ENCODE measurements at places on chromosomes 1 and 21.

DNA sequence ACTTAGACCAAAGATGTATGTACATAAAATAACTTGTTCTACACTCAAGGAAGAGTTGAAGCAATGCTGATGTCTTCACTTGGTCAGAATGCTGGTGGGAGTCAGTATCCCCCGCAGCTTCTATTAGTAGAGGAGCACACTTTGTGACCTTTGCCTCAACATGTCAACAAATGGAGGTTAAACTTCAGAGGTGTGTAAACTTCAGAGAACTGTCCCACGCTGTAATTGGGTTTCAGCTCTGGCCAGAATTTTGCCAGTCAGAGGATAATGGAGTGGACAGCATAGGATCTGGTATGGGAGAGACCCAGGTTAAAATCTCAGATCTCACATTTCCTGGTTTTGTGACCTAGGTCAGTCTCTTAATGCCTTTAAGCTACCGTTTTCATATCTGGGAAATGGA, 107.6 kb upstream of the ZNF644 start:
- DNase-seq, result no peak

DNA sequence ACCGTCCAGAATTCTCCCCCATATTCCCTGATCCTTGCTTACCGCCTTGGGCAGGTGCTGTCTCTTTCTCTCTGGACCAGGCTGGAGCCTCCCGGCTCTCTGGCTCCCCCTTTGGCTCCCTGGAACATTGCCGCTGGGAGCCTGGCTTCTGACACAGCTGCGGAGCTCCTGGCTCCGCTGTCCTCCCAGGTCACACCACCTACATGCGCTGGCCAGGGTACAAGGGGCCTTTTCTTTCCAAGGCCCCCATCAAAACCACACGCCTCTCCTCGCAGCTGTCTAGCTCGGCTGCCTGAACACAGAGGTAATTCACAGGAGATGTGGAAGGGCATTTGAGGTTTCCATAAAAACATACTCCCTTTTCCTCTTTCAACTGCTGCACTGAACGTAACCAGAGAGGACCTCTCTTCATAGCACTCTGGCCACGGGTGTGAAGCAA, 7.5 kb upstream of the ZNF648 start:
- DNase-seq, result peak; percentile 41

DNA sequence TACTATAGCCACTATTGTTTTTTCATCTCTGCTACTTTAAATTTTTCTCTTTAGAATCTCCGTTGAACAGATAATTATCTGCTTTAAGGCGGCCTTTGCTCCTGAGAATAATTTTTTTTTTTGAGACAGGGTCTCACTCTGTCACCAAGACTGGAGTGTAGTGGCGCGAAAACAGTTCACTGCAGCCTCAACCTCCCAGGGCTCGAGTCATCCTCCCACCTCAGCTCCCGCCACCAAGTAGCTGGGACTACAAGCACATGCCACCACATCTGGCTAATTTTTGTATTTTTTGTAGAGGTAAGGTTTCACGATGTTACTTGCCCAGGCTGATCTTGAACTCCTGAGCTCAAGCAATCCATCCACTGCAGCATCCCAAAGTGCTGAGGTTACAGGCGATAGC, 28.6 kb downstream of the TRIT1 start:
- DNase-seq, result no peak

GRCh38 chr1:232610192-232610901, 19.6 kb downstream of the SIPA1L2 start:
- no peak for DNase-seq

DNA sequence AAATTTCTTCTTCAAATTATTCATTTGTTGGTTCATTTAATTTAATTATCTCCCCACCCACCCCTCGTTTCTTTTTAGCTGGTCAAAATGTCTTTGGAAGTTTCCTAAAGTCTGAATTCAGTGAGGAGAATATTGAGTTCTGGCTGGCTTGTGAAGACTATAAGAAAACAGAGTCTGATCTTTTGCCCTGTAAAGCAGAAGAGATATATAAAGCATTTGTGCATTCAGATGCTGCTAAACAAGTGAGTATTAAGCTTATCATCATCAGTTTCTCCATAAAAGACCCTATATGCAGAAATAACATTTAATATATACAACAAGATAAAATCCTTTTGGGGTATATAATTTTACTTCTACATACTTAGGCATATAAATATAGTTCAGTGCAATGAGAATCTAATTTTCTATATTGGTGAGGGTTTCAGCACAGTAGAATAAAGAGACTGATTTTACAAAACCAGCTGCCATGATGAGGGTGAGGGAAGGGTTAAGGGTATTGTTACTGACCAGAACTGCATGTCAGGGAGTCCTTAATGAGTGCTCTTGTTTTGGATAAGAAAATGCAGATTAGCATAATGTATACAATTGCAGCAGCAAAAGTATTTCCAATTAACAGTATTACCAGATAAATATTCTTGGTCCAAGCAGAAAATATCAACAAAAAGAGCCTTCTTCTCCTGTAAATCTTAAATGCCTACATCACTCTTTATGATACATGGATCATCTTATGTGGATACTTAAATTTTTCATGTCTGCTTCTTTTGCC, 2.8 kb downstream of the RGS1 start:
- no peak for DNase-seq

GRCh38 chr21:39121600-39122355, 61.5 kb downstream of the PSMG1 start:
- DNase-seq, result no peak

DNA sequence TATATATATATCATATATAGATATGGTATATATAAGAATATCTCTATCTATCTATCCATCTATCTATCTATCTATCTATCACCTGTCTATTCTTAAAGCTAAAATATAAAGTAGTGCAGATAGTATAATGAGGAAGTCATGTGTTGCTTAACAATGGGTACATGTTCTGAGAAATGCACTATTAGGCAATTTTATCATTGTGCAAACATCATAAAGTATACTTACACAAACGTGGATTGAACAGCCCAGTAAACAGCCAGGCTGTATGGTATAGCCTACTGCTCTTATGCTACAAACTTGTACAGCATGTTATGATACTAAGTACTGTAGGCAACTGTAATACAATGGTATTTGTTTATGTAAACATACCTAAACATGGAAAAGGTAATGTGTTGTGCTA, 621.0 kb upstream of the NCAM2 start:
- DNase-seq, result no peak

- no peak for DNase-seq
These were observed 233.8 kb downstream of the RHOU start for GRCh38 chr1:228968891-228969606.

DNA sequence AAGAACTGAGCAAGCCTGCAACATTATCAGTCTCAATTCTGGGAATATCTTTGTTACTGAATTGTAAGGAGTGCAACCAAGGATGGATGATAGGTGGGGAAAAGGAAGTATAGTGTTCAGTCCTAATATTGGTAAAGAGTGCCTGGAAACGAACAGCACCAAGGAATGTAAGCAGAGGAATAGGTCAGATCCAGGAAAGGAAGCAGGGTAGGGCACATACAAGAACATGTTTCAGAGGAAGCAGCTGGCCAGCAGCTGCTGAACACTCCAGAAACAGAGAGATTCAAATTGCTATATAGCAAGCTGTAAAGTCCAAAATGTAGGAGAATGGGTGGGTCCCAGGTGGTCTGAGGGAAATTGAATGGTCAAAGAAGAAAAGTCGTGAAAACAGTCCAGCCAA, 37.9 kb downstream of the CRB1 start:
- DNase-seq, result no peak

DNA sequence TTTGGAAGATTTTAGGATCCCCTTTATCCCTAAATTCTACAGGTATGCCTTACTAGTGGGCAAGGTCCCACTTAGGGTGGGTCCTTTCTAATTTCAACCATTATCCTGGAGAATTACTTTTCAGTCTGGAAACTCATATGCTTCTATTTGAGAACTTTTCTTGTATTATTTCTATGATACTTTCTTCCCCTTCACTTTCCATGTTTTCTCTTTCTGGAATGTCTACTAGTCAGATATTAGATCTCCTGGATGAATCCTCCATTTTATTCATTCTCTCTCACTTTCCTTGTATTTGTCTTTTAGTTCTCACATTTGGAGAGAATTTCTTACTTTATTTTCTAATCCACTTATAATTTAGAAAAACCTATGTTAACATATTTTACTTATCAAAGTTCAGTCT, 83.9 kb upstream of the SIPA1L2 start:
- no peak for DNase-seq

GRCh38 chr1:229579059-229579673, 20.7 kb upstream of the ABCB10 start:
- DNase-seq, result peak; percentile 84

GRCh38 chr21:23968008-23968407, 1639.3 kb downstream of the MRPL39 start:
- DNase-seq, result no peak

GRCh38 chr1:162327788-162328165, 48.9 kb downstream of the SPATA46 start:
- DNase-seq, result no peak

GRCh38 chr1:109483672-109484518, at the start of gene ATXN7L2:
Gene ATXN7L2 (plus strand): TSS chr1:109483905. CDS start chr1:109483954, 49 bp downstream.
- peak; percentile 91 for DNase-seq

All from substantia nigra (tissue), 51 donors.